ENCODE measurements at places on chromosomes 7 and 10.
A peak's percentile ranks its signal among the peaks of the same experiment; 100 is the strongest.

- H3K4me3 ChIP-seq, result no peak overlapping the region
- H3K4me1 ChIP-seq, result no peaks in the 10 kb centered on the region
- no peaks in the 10 kb centered on the region for H3K36me3 ChIP-seq
- no peak for DNase-seq
Measured at GRCh38 chr7:420142-421093, 99.2 kb downstream of the PDGFA start.

DNA sequence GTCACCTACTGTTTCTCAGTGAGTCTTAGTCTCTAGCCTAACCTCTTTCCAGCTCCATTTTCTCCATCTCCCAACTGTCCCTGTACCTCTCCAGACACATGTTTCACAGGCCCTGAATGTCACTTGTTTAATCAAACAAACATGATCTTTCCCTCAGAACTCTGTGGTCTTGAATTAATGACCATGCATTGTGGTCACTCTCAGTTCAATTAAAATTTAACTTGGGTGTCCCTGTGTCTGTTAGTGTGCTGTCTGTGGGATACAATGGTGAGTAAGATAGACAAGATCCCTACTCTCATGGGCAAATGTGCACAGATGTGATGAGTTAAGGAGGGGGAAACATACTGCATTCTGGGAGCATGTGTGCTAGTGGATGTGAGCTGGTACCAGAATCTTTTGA, 65.0 kb downstream of the RBM33 start:
- H3K27ac ChIP-seq, result no peak overlapping the region
- DNase-seq, result no peak
- H3K4me3 ChIP-seq, result no peak overlapping the region
- H3K27me3 ChIP-seq, result no peaks in the 10 kb centered on the region
- H3K4me1 ChIP-seq, result no peaks in the 10 kb centered on the region

- H3K27me3 ChIP-seq, result no peaks in the 10 kb centered on the region
- no peak overlapping the region for H3K27ac ChIP-seq
- H3K4me3 ChIP-seq, result no peak overlapping the region
- DNase-seq, result peak; percentile 56
Measured at GRCh38 chr7:145036604-145037405, 201.0 kb upstream of the TPK1 start.

DNA sequence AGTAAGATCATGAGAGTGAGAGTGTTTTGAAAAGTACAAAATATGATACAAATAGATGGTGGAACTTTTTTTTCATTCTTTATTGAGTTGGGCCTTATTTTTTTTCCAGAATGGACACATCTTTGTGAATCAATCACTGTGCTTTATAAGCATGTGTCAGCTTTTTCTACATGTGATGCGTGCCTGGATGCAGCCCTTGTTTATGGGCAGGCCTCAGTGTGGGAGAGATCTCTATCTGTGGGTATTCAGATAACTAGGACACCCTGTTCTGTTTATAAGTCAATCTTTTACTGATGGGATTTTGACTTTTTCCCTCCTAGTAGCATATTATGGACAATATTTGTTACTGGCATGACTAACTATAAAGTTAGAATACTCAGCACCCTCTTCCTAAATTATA, 42.9 kb upstream of the IKZF1 start:
- H3K4me3 ChIP-seq, result no peak overlapping the region
- peaks cover 2% of the 10 kb centered on the region for H3K27me3 ChIP-seq
- H3K4me1 ChIP-seq, result no peaks in the 10 kb centered on the region
- no peak for DNase-seq

GRCh38 chr10:121956111-121957061, 18.6 kb downstream of the NSMCE4A start:
- H3K4me1 ChIP-seq, result no peaks in the 10 kb centered on the region
- no peak for DNase-seq
- H3K27ac ChIP-seq, result no peak overlapping the region
- no peak overlapping the region for H3K4me3 ChIP-seq

GRCh38 chr10:132628966-132629900, 91.6 kb downstream of the INPP5A start:
- no peaks in the 10 kb centered on the region for H3K27me3 ChIP-seq
- H3K4me1 ChIP-seq, result peaks cover 39% of the 10 kb centered on the region
- H3K27ac ChIP-seq, result no peak overlapping the region
- DNase-seq, result no peak
- no peak overlapping the region for H3K4me3 ChIP-seq
- no peaks in the 10 kb centered on the region for H3K36me3 ChIP-seq

GRCh38 chr7:117090791-117091190, 137.5 kb downstream of the ST7 start:
- H3K4me3 ChIP-seq, result no peak overlapping the region
- no peak for DNase-seq
- H3K4me1 ChIP-seq, result no peaks in the 10 kb centered on the region
- no peaks in the 10 kb centered on the region for H3K36me3 ChIP-seq
- no peak overlapping the region for H3K27ac ChIP-seq
- no peaks in the 10 kb centered on the region for H3K27me3 ChIP-seq

GRCh38 chr7:142808802-142809583, 38.2 kb downstream of the PRSS2 start:
- H3K4me1 ChIP-seq, result no peaks in the 10 kb centered on the region
- H3K36me3 ChIP-seq, result no peaks in the 10 kb centered on the region
- DNase-seq, result no peak

DNA sequence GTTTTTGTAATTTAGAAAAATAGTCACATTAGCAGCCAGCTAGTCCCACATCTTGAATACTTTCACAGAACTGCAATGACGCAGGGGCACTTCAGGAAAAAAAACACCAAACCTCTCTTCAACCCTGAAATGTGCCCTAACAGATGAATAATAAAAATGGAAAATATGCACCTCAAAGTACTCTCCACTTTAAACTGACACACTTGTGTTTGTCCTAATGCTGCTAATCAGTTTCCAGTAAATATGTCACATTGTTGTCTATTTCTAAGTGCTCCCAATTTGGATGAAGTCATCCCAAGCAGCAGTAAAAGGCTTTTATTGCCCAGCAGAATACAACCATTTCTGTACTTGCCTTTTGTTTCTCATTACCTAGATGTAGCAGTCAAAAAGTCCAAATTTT, 86.7 kb downstream of the PARD3 start:
- no peaks in the 10 kb centered on the region for H3K36me3 ChIP-seq
- H3K27me3 ChIP-seq, result no peaks in the 10 kb centered on the region
- no peak overlapping the region for H3K27ac ChIP-seq
- H3K4me1 ChIP-seq, result peaks cover 2% of the 10 kb centered on the region
- no peak for DNase-seq
- H3K4me3 ChIP-seq, result no peak overlapping the region

- no peaks in the 10 kb centered on the region for H3K36me3 ChIP-seq
- no peak overlapping the region for H3K4me3 ChIP-seq
- H3K27ac ChIP-seq, result no peak overlapping the region
- H3K4me1 ChIP-seq, result no peaks in the 10 kb centered on the region
- no peaks in the 10 kb centered on the region for H3K27me3 ChIP-seq
Measured at GRCh38 chr7:12637819-12638592, 49.4 kb upstream of the ARL4A start.

GRCh38 chr7:88041583-88041982, 107.5 kb downstream of the ADAM22 start:
- H3K4me1 ChIP-seq, result no peaks in the 10 kb centered on the region
- H3K36me3 ChIP-seq, result no peaks in the 10 kb centered on the region
- H3K27me3 ChIP-seq, result no peaks in the 10 kb centered on the region

DNA sequence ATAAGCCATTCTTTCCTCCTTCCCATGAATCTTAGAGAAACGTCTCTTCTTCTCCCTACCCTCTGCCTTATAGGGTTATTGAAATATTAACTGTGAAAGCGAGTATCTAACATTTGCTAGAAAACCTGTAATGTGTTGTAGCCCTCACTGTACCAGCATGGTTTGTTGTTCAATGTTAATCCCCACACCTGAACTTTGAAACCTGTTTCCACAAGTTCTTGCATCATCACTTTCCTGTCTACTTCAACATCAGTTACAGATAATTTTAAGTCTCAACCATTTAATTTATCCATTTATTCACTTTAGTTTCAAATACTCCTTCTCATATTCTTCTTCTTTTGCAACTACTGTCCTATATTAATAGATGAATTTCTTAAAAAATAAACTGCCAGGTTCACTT, 148.2 kb downstream of the ETV1 start:
- H3K27ac ChIP-seq, result no peak overlapping the region
- DNase-seq, result no peak
- H3K4me3 ChIP-seq, result no peak overlapping the region
- H3K27me3 ChIP-seq, result no peaks in the 10 kb centered on the region

DNA sequence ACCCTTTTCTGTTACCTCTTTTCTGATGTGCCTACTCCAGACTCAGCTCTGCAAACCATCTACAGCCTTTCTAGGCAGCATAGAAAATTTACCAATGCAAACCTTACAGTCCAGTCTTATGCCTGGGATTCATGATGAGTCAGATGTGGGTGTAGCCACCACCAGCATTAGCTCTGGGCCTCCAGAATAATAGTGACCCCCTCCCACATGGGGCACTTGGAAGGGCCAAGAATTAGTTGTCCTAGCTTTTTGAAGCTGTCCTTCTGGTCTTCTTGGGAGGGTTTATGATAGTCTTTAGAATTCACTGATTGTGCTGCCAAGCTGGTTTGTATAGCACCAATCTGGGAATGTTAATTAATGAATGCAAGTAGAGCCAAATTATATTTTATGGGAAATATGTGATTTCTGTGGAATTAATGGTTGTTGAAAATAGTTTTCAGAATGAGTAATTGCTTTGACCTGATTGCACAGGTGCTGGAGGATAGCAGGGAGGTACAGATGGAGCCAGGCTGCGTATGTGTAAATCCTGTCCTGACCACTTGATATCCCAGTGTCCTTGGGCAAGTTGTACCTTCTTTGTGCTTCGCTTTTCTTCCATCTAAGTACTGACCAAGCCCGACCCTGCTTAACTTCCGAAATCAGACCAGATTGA, 94.8 kb downstream of the CPED1 start:
- H3K27me3 ChIP-seq, result no peaks in the 10 kb centered on the region
- DNase-seq, result no peak
- no peak overlapping the region for H3K27ac ChIP-seq
- H3K4me1 ChIP-seq, result no peaks in the 10 kb centered on the region

DNA sequence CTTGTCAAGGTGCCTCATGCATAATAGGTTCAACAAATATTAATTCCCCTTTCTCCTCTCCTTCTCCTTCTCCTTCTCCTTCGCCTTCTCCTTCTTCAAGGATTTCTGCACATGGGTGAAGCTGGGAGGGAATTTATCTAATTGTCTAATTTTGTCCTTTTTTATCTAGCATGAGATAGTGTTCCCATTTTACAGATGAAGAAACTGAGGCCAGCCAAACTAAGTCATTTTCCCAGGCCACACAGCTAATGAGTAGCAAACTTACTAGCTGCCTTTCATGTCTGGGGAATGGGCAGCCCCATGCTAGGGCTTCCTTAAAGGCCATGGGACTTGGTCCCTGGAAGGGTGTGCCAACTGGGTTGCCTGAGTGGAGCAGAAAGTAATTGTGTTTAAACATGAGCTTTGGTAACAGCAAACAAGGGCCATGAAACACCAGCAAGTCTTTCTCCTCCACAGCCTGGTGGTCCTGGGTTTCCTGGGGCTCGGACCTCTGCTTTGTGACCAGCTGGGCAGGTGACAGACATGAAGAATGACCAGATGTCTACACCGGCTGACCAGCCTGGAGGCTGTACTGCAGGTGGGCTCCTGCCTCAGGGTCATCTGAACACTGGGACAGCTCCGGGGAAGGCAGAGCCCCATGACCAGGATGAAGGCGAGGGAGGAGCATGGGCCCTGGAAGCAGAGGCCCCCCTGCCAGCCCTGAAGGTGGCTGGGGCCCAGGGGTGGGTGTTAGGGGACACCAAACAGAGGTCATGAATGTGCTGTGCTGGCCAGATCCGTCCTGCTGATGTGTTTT, 138.0 kb downstream of the PTPN20 start:
- H3K27ac ChIP-seq, result no peak overlapping the region
- H3K27me3 ChIP-seq, result no peaks in the 10 kb centered on the region
- H3K4me3 ChIP-seq, result no peak overlapping the region
- DNase-seq, result no peak

GRCh38 chr7:85135977-85136376, 50.9 kb downstream of the SEMA3D start:
- H3K4me1 ChIP-seq, result no peaks in the 10 kb centered on the region
- no peaks in the 10 kb centered on the region for H3K27me3 ChIP-seq
- H3K4me3 ChIP-seq, result no peak overlapping the region
- H3K27ac ChIP-seq, result no peak overlapping the region
- no peak for DNase-seq

DNA sequence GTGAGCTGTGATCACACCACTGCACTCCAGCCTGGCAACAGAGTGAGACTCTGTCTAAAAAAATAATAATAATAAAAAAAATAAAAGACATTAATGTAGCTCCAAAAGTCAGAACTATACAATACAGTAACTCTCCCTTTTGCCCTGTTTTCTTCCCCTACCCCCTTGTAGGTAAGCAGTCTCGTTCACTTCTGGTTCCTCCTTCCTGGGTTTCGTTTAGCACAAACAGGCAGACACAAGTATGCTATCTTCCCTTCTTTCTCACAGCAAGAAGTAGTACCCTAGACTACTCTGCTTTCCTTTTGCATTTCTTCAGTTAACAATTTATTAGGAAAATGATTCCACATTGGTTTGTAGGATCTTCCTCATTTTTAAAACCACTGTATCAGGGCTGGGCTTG, 33.1 kb downstream of the PDSS1 start:
- H3K4me3 ChIP-seq, result no peak overlapping the region
- peaks cover 16% of the 10 kb centered on the region for H3K36me3 ChIP-seq

GRCh38 chr10:75612904-75613684, 181.7 kb downstream of the LRMDA start:
- no peak overlapping the region for H3K4me3 ChIP-seq
- no peak for DNase-seq
- no peaks in the 10 kb centered on the region for H3K27me3 ChIP-seq
- H3K4me1 ChIP-seq, result peaks cover 16% of the 10 kb centered on the region
- no peak overlapping the region for H3K27ac ChIP-seq
- no peaks in the 10 kb centered on the region for H3K36me3 ChIP-seq

- no peaks in the 10 kb centered on the region for H3K36me3 ChIP-seq
- no peaks in the 10 kb centered on the region for H3K4me1 ChIP-seq
- no peak overlapping the region for H3K27ac ChIP-seq
- no peaks in the 10 kb centered on the region for H3K27me3 ChIP-seq
- no peak for DNase-seq
Measured at GRCh38 chr7:145698526-145699262, 417.9 kb upstream of the CNTNAP2 start.

DNA sequence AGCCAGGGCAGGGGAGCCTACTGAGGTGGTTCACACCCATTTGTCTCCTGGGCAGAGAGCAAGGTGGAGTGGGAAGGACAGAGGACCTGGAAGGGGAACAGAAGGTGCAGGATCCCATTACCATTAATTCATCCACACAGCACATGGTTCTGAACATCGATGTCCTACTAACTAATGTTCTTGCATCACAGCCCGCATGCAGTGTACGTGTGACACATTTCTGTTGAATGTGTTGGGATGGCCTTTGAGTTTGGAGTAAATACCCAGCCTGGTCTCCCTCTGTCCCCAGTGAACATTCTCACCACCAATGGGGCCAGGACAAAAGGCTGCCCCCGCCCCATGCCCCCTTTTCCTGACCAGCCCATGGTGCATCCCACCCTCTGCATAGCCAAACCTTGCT, 46.3 kb downstream of the FAM241B start:
- DNase-seq, result no peak
- peaks cover 2% of the 10 kb centered on the region for H3K27me3 ChIP-seq
- H3K4me1 ChIP-seq, result peaks cover 1% of the 10 kb centered on the region
